ENCODE measurements at places on chromosomes 7 and 10. TPM values are rescaled to one million over a fixed set of nuclear protein-coding genes. Genes with fewer than 3 reads are reported as not detected.

DNA sequence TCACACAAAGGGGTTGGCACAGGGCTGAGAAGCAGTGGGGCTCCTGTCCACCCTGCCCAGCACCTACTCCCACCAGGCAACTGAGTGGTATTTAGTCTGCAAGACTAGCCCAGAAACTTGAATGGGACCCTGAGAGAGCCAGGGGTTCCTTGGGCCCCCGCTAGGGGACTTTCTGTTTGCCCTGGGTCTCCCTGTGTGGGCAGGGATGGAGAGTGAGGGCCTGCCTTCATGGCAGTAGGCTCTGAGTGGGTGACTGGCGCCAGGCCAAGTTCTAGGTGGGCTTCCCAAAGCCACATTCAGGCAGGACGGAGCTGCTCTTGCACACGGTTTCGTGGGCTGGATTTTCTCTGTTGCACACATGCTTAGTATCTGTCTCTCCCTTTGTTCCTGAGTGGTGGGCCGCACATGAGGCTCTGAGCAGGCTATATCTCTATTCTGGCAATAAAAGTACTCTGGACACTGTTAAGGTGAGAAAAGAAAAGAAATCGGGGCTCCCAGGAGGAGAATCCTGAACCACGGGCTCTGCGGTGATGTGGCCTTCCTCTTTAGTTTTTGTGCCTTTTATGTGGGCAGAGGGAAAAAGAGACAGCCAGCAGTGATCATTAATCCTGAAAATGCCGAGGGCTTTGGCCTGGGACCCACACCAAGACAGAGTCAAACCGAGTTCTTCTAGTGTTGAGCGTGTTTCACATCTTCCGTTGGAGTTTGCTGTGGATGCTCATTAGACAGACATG is 26.9 kb downstream of the IL2RA start:
- H3K4me1 ChIP-seq: peaks cover 78% of the 10 kb centered on the region
- peaks cover 90% of the 10 kb centered on the region for H3K36me3 ChIP-seq
- peak; percentile 18 for DNase-seq
- no peaks in the 10 kb centered on the region for H3K27me3 ChIP-seq
- H3K4me3 ChIP-seq: no peak overlapping the region

GRCh38 chr7:26356229-26356628 is 64.6 kb downstream of the SNX10 start:
- no peak overlapping the region for H3K4me3 ChIP-seq
- H3K4me1 ChIP-seq: no peaks in the 10 kb centered on the region
- peaks cover 13% of the 10 kb centered on the region for H3K36me3 ChIP-seq

- DNase-seq: peak; percentile 12
- no peak overlapping the region for H3K4me3 ChIP-seq
- no peaks in the 10 kb centered on the region for H3K27me3 ChIP-seq
- H3K4me1 ChIP-seq: no peaks in the 10 kb centered on the region
- H3K27ac ChIP-seq: no peak overlapping the region
- H3K36me3 ChIP-seq: no peaks in the 10 kb centered on the region
Observed at GRCh38 chr7:45682358-45682735, 108.2 kb downstream of the ADCY1 start.

- no peak for DNase-seq
- no peak overlapping the region for H3K4me3 ChIP-seq
- H3K27ac ChIP-seq: no peak overlapping the region
- H3K36me3 ChIP-seq: no peaks in the 10 kb centered on the region
- peaks cover 2% of the 10 kb centered on the region for H3K27me3 ChIP-seq
Observed at GRCh38 chr7:94364816-94365215, 29.9 kb upstream of the COL1A2 start.

DNA sequence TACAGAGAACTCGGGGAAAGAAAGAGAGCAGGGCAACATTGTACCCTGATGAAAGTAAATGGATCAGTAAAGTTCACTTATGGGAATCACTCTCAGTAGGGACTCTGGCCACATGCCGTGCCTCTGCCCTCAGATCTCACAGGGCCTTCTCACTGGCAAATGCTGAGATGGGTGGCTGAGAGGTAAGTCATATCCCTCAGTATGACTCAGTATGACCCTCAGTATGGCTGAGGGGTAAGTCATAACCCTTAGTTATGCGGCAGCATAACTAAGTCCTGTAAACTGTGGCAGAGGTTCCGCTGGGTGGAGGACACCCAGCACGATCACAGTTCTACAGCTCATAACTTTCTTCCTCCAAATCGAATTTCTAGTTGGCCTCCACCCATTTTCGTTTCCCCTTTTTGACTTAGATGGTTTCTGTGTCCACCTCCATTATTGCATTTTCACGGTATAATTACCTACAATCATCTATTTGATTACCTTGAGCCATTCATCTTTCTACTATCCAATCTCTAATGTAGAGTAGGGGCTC is 26.5 kb upstream of the WNT16 start:
- no peaks in the 10 kb centered on the region for H3K36me3 ChIP-seq
- no peaks in the 10 kb centered on the region for H3K4me1 ChIP-seq
- no peak overlapping the region for H3K4me3 ChIP-seq
- no peaks in the 10 kb centered on the region for H3K27me3 ChIP-seq
- H3K27ac ChIP-seq: no peak overlapping the region
- no peak for DNase-seq

GRCh38 chr7:21550076-21550475 is 7.2 kb downstream of the DNAH11 start:
- H3K27me3 ChIP-seq: peaks cover 21% of the 10 kb centered on the region
- no peaks in the 10 kb centered on the region for H3K36me3 ChIP-seq
- no peaks in the 10 kb centered on the region for H3K4me1 ChIP-seq
- DNase-seq: no peak
- H3K27ac ChIP-seq: no peak overlapping the region
- no peak overlapping the region for H3K4me3 ChIP-seq

DNA sequence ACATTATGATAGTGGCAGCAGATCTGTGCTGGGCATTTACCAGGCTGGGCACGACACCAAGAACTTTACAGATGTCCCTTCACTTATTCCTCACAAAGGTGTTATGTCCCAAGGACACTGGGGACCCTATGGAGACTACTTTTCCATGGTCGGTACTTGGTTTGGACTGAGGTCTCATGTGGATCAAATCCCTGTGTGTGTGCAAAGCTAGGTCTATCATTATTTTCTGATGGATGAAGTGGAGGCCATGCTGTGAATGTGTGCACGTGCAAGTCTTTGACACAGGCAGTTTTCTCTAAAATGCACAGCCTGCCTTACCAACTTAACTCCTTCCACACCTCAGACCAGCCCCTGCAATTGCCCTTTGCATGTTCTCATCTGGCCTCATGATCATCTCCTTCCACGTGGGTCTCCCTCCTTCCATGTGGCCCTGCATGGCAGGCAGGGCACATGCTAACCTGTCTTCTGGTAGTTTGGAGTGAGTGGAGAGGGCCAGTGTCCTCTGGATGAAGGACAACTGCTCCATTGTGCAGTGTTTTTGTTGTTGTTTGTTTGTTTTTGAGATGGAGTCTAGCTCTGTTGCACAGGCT is 16.0 kb upstream of the ZNF273 start:
- peaks cover 48% of the 10 kb centered on the region for H3K27me3 ChIP-seq
- DNase-seq: no peak
- H3K4me1 ChIP-seq: peaks cover 14% of the 10 kb centered on the region
- no peak overlapping the region for H3K4me3 ChIP-seq
- H3K36me3 ChIP-seq: no peaks in the 10 kb centered on the region
- no peak overlapping the region for H3K27ac ChIP-seq

Gene FAM204A
- 45.4 TPM for total RNA-seq

Gene MKI67
- total RNA-seq: 368 TPM

DNA sequence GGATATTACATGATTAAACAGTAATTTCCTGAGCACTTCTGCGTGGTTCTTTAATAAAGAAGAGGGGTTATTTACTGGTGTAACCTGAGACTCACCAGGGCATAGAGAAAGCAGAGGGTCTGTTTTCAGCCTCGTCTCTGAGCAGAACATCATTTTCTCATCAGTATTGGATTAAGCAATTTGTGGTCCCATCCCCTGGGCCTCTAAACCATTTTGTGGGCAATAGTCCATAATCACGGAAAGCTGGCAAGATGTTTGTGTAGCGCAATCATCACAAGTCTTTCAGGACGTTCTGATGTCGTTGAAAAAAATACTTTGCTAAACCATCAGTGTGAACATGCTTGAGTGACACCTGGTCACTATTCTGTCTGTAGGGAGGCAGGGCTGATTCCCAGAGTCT is 37.1 kb upstream of the SEC61G start:
- no peaks in the 10 kb centered on the region for H3K27me3 ChIP-seq
- DNase-seq: no peak
- H3K4me3 ChIP-seq: no peak overlapping the region
- no peaks in the 10 kb centered on the region for H3K4me1 ChIP-seq
- H3K27ac ChIP-seq: no peak overlapping the region

Gene TCERG1L
- total RNA-seq: not detected

GRCh38 chr7:107439025-107439424 is 30.8 kb upstream of the GPR22 start:
- H3K4me3 ChIP-seq: no peak overlapping the region
- peaks cover 15% of the 10 kb centered on the region for H3K36me3 ChIP-seq
- no peaks in the 10 kb centered on the region for H3K27me3 ChIP-seq

Gene EVX1
- total RNA-seq: not detected

Gene UCMA
- not detected for total RNA-seq

GRCh38 chr10:7302392-7302906 is 108.4 kb downstream of the SFMBT2 start:
- H3K27ac ChIP-seq: no peak overlapping the region
- no peaks in the 10 kb centered on the region for H3K27me3 ChIP-seq
- H3K4me1 ChIP-seq: peaks cover 23% of the 10 kb centered on the region
- no peak overlapping the region for H3K4me3 ChIP-seq
- peaks cover 58% of the 10 kb centered on the region for H3K36me3 ChIP-seq
- DNase-seq: no peak

Measured in activated CD8-positive, alpha-beta T cell treated with anti-CD3 and anti-CD28 coated beads, Interleukin-2, amount 10 ng/mL, durations not matched to agents 7 days and 5 days (primary cell).